Stromal cell of bone marrow (primary cell): ENCODE measurements at places on chromosomes 6 and 20.

- DNase-seq, result no peak
These were observed 251.6 kb upstream of the DEFB112 start for GRCh38 chr6:50301307-50301706.

DNA sequence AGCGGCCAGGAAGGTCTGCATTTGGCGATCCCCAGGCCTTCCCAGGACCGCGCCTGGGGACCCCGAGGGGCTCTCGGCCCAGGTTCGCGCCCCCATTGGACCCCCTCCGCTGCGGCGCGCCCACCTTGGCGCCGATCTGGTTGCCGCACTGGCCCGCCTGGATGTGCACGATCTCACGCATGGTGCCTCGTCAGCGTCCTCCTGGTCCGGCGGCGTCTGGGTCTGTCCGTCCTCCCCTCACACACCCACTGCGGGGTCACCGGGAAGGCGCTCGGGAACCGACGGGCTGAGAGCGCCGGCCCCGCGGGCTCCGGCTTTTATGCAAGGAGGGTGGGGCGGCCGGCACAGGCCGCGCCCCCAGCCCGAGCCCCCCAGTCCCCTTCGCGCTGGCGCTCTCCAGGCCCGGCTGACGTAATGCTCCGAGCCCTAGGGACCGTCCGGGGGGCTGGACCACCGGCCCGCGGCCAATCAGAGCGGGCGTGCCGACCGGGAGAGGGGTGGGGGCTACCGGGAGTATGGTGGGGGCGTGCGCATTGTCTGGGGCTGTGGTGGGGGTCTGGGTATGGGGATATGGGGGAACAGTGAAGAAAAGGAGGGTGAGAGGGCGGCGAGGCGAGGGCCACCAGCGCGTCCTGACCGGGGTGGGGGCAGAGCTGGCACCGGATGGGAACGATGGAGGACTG is at the start of gene TUBB2B:
Gene TUBB2B (minus strand): TSS at position 291 of the 683 bp plus-strand sequence. CDS start 110 bp downstream, at position 181.
- DNase-seq, result no peak

DNA sequence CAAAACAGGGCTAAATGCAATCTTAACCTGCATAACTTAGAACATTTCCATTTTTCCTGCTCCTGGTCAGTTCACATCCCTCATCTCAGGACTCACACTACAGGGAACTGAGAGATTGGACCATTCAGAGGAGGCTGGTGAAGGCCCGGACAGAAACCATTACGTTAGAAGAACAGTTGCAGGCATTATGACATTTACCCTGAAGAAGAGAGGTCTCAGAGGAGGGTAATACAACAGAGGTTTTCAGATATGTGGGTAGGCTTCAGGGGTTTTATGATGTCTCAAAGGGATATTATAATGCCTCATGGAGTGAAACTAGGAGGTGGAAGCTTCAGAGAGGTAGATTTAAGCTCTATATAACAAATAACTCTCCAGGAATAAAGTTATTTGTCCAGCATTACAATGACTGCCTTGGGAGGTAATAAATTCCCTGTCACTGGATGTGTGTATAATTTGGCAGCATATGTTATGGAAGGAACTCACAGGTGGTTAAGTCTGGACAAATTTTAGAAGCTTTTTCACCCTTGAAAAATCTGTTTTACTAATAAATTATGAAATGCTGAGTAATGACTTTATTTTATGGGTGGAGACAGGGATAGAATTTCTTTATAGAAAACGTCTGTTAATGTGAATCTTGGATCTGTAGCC is 36.7 kb upstream of the RIPOR2 start:
- no peak for DNase-seq

DNA sequence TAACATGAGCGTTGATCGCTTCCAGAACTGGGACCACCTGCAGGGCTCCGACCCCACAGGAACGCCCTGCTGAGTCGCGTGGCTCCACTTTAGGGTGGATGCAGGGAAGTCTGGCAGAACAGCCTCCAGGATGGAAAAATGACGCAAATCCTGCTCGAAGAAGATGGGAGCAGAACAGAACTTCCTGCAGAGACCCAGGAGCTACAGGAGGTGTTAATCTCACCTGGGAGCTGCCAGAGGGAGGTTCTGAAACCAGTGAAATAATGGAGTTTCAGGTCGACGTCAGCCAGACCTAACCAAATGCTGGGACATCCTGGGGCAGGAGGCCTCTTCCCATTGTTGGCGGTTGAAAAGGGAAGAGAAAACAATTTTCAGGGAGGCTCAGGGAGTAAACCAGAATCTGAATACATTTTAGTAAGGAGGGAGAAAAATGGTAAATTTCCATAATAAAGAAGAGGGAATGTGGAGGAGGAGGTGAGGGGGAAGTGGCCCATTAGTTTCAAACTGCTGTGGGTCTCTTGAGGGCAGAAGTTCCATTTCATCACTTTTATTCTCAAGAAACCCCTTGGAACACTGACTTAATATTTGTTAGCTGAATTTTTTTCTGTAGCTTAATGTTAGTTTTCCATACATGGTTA is 558.4 kb upstream of the CDH4 start:
- no peak for DNase-seq

DNA sequence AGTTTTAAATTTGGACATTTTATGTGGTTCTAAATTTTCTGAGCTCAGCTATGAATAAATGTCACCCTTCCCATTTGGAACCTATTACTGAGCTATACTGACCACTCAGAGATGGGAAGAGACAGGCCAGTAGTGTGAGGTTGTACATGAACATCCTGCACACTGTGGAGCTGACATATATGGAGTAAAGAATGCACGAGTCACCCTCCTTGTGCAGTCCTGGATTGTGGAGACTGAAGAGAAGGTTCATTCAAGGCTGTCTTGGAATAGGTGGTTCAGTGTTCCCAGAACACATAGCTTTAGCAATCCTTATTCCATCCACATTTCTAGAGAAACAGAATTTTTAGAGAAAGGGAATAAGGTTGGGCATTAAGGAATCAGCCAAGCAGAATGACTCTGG is 50.3 kb upstream of the OGFRL1 start:
- DNase-seq, result no peak

DNA sequence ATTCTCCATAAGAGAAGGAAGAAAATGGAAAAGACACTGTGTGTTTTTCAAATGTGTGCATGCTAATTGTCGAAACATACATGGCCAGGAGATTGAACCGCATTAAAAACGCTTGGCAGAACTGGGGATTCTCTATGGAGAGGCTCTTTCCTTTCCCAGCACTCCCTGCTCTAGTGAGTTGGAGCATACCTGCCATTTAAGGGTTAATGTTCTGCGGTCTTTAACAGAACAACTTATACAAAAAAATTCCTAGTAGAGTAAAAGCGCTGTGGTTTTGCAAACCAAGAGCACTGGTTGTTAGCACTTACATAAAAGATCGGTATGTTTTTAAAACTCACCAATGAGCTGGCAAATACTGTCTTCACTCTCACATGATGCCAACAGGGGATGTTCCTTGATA is 1.5 kb downstream of the TAGAP start:
- no peak for DNase-seq

- DNase-seq, result no peak
These were observed 117.6 kb downstream of the PERP start for GRCh38 chr6:137989664-137990063.

- no peak for DNase-seq
These were observed 4.1 kb downstream of the FAM210B start for GRCh38 chr20:56362833-56363413.

- DNase-seq, result no peak
These were observed 181.4 kb upstream of the UST start for GRCh38 chr6:148565321-148565926.

GRCh38 chr6:113888493-113888892 is 31.3 kb downstream of the MARCKS start:
- no peak for DNase-seq

- no peak for DNase-seq
These were observed 59.6 kb downstream of the ZNF831 start for GRCh38 chr20:59223182-59223601.

- DNase-seq, result no peak
These were observed 45.9 kb downstream of the CDH4 start for GRCh38 chr20:61297986-61298385.

DNA sequence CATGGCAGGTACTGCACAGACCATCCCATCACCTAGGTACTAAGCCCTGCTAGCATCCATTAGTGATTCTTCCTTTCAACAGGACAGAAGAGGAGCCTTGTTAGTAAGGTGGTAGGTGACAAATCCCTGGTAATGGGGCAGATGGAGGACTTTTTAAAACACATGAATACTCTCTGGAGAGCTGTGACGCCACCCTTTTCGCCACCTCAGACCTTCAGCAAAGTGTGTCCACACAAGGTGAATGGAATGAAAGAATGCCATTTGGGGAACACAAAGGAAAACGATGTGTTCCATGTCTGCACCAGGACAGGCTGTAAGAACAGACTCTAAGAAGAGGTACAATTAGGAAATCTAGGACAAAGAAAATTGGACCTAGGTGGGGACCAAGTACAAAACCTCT is 110.5 kb upstream of the CARMIL1 start:
- DNase-seq, result no peak
